ENCODE measurements at places on chromosomes 2 and 18.

DNA sequence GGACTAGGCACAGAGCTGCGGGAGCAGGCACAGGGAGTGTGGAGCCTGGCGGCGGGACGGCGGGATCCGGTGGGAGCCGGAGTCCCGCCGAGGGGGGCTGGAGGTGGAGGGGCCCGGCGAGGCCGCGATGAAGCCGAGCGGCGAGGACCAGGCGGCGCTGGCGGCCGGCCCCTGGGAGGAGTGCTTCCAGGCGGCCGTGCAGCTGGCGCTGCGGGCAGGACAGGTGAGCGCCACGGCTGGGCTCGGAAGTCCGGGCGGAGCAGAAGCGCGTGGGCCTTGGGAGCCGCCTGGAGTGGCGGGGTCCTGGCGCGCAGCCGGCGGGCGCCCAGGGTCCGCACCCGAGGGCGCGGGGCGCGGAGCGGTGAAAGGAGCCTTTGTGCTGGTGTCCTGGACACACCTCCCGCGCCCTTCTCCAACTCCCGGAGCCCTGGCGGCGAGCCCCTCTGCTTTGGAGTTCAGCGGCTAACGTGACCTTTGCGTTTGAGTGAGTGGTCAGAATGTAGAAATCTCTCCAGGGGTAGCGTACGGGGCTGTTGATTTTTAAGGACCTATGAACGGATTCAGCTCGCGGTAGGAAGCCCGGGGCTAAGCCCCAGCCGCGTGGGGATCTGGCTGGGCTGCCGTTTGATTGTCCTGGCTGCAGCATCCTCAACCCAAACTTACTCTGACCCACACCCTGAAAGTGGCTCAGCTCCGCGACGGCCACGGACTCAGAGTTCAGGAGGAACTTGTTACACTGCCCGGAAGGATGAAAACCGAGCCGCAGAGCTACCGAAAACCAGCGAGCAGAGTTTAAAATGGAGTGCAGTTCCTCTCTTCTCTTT lies 448 bp downstream of the IMPA2 start:
- no peak for DNase-seq

- no peak for DNase-seq
Measured at GRCh38 chr2:171319164-171319810, 114.5 kb downstream of the METTL8 start.

- no peak for DNase-seq
Measured at GRCh38 chr2:24459224-24460161, 31.6 kb upstream of the NCOA1 start.

DNA sequence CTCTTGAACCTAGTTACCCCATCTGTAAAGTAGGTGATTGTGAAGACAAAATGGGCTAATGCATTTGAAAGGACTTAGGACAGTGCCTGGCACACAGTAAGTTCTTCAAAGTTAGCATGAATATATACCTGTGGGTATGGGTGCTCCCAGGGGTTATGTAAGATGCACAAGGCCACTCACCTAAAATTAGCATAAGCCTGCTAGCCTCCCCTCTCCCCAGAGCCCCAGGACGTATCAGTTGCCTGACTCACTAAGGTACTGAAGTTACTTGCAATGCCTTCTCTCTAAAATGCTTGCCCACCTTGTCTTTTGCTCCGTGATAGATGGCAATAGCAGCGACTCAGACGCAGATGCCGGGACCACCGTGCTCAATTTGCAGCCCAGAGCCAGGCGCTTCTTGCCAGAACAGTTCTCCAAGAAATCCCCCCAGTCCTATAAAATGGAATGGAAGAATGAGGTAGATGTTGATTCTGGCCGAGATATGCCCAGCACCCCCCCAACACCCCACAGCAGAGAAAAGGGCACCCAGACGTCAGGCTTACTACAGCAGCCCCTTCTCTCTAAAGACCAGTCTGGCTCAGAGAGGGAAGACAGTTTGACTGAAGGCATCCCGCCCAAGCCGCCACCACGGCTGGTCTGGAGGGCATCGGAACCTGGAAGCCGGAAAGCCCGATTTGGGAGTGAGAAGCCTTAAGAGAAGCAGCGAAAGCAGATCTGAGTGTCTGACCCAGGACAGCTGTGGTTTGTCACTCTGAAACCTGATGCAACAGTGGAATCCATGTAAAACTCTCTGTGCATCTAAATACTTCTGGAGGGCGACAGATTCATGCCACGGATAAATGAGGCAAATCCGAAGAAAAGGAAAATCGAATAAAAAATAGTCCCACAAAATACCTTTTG lies 53.8 kb upstream of the TMEM182 start:
- no peak for DNase-seq
